ENCODE measurements at places on chromosomes 1 and 21.

DNA sequence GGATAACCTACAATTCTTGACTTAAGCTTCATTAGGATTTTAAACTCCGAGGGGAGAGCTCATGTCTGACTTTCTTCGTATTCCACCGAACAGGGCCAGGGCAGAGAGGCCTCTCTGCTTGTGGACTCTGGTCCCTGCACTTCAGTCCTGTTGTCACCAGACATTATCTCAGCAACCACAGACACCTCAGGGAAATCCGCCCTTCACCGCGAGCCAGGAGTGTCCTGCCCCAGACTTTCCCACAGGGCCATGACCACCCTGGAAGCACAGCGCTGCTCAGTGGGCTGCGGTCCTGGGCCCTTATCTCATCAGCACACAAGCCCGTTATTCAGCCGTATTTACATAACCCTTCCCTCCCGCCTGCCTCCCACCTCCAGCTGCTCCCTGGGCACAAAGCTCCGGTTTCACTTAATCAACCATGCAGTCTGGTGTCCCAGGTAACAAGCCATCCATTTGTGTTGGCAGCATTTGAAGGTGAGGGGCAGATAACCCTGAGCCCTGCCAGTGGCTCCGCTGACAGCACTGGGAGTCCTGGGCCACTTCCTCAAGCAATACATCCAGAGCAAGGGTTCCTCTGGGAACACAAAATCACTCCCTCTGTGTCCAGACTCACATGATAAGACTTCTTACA is 122.8 kb upstream of the RAB4A start:
- no peak for DNase-seq

DNA sequence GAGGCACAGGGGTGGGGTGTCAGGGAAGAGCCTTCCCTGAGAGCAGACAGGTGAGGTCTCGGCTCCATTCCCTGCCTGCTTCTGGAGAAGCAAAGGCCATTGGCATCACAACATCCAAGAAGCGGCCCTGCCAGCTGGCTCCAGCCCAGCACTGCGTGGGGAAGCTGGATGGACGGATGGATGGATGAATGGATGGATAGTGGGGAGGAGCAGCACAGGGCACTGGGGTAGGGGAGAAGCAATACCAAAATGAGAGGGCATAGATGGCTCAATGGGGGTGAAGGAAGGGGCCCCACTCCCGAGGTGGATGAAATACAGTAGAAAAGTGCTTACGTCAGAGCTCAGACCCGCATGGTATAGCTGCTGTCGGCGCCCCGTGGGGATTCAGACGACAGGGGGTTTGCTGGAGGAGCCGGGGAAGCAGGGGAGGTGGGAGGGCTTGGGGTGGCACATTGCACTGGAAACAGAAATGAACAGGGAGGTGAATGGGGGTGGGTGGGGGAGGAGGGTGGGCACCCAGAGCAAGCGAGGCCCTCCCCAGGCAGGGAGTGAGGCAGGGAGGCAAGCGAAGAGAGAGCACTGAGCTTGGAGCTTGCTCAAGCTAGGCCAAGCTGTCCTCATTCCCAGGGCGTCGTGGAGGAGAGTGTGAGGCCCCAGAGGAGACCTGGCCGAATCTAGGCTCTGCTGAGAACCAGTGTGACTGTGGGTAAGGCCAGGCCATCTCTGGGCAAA is 9.5 kb upstream of the GOLT1A start:
- no peak for DNase-seq

DNA sequence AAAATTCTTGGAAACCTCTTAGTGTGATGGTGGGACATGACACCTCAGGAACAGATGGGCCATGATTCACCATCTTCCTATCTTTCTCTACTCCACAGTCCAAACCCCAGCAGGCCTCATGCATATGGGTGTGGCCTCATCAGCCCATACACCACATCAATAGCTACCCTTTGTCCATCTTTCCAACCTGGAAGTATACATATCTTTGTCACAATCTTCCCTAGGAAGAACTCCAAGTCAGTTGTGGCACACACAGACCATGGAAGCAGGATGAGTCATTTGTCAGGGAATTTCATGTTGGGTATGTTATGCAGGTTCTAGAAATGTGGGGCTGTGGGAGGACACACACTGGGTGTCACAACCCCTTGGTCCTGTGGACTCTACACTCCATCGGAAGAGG is 30.5 kb upstream of the CLCA4 start:
- no peak for DNase-seq

GRCh38 chr1:26768755-26769154 is 19.0 kb upstream of the PIGV start:
- no peak for DNase-seq

GRCh38 chr1:12600880-12601633 is 17.0 kb downstream of the DHRS3 start:
- DNase-seq: no peak

DNA sequence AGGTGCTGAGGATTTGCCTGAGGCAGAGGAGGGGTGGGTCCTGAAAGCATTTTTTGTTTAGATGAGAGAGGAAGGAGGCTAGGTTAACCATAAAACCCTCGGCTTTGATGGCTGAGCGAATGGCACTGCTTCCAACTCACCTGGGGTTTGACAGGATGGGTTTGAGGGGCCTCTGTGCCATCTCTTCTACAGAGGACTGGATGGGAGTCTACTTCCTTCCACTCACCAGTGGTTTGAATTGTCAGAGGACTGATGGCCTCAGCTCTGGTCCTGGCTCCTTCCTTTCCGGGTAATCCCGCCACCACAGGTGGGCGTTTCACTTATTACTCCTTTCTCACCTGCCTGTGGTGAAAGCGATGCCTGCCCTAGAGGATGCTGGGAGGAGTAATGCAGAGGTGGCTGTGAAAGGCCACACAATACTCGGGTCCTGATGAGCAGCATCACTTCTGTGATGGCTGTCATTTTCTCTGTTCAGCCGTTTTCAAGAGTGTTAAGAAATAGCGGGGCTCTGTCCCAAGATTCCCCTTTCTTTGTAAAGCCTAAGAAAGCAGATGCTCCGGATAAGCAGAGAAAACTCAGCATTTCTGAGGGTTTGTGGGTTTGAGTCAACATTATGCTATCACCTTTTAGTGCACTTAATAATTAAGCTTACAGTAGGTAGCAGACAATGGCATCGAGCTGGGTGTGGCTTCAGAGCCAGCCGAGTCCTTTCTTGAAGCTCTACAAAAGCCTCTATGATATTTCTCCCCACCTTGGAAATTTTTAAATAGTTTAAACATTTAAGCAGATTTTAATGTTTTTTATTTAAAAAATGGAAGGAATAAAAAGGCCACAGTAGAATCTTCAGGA is 220.7 kb downstream of the HLX start:
- DNase-seq: no peak

- DNase-seq: no peak
Measured at GRCh38 chr1:114081437-114082303, 72.0 kb downstream of the SYT6 start.

DNA sequence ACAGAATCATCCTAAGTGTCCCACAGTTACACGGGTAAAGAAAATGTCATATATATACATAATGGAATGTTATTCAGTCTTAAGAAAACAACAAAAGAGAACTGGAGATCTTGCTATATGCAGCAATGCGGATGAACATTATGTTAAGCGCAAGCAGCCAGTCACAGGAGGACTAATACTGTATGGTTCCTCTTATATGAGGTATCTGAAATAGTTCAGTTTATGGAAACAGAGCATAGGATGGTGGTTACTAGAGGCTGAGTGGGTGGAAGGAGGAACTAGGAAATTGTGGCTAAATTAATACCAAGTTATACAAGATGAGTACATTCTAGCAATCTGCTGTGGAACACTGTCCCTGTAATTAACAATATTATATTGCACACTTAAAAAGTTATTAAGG is 834.3 kb downstream of the KCNT2 start:
- no peak for DNase-seq

- no peak for DNase-seq
Measured at GRCh38 chr1:7847599-7847998, 5.3 kb downstream of the UTS2 start.

DNA sequence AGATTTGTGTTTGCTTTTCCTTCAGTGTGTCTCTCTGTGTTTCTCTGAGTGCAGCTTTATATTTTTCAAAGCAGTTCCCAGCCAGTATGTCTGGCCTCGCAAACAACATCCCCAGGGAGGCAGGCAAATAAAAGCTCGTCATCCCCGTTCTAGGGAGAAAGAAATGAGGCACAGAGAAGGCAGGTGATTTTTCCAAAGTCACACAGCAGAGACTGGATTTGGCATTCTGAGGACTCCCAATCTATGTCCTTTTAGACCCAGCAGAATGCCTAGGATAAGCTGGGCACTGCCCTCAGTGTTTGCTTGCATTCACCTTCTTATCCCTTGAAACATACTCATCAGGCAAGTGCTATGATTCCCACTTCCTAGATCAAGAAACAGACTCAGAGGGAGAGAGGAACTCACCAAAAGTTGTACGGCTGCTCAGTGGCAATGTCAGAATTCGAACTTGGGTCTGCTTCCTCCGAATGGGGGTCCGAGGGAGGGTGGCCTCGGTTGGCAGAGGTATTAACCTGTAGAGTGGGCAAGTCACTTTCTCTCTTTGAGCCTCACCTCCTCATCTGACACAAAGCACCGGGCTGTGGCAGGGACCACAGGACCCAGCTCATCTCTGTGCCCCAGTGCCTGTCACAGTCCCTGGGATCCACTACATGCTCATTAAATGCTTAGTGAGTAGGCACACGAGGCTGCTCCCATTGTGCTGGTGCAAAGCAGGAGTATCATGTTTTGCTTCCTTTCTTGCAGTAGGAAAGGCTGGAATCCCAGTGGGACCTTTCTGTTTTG is 4.2 kb downstream of the RAP1GAP start:
- no peak for DNase-seq

- DNase-seq: no peak
Measured at GRCh38 chr1:89995598-89996449, 914 bp downstream of the ZNF326 start.

GRCh38 chr1:202974856-202975255 is 7.8 kb upstream of the CYB5R1 start:
- DNase-seq: no peak

DNA sequence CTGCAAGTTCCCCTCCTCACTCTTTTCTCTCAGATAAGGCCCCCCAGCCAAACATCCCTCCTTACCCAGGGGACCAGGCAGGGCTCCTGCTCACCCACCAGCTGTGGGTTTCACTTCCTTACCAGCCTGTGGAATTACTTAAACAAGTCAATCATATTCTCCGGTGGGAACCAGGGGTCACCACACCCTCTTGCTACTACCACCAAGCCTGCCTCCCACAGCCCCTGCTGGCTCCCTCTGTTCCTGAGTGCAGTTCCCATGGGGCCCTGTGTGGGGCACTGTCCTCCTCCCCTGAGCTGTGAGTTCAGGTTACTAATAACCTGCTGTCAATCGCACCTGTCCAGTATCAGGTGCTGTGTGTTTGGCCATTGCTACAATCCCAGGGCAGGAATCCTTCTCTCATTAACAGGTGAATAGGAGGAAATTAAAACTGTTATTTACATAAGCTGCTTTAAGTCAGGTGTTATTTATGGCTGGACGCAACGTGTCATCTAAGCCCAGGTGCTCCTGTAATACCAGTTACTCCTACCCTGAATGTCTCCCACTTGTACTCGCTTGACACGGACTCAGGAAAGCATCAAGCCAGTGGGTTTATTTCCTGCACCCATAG is 53.1 kb upstream of the LBR start:
- no peak for DNase-seq

DNA sequence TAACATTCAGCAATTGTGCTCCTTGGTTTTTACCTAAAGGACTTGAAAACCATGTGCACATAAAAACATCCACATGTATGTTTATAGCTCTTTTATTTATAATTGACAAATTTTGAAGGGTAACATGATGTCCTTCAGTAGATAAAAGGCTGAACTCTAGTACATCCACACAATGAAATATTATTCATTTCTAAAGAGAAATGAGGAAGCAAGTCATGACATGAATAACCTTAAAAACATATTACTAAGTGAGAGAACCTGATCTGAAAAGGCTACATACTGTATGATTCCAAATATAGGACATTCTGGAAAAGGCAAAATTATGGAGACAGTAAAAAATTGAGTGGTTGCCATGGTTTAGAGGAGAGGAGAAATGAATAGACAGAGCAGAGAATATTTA is 50.3 kb downstream of the DRAM2 start:
- no peak for DNase-seq

- no peak for DNase-seq
Measured at GRCh38 chr1:109488201-109488600, 4.5 kb downstream of the ATXN7L2 start.

DNA sequence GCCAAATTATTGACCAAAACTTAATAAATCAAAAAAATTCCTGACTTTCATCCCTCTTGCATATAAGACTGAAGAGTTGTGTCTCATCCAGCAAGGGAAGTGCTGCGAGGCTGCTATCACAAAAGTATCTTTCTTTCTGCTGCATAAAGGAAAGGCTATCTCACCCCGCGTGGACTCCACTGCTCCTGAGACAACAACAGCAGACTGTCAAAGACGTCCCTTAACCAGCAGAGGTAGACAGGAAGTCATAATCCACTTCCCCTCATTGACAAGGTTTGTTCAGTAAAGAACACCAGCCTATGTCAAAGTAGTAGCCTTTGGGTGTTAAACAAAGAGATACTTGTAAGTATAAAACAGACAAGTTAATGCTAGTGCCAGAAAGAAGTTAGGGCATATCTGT is 29.4 kb downstream of the VPS26C start:
- no peak for DNase-seq

DNA sequence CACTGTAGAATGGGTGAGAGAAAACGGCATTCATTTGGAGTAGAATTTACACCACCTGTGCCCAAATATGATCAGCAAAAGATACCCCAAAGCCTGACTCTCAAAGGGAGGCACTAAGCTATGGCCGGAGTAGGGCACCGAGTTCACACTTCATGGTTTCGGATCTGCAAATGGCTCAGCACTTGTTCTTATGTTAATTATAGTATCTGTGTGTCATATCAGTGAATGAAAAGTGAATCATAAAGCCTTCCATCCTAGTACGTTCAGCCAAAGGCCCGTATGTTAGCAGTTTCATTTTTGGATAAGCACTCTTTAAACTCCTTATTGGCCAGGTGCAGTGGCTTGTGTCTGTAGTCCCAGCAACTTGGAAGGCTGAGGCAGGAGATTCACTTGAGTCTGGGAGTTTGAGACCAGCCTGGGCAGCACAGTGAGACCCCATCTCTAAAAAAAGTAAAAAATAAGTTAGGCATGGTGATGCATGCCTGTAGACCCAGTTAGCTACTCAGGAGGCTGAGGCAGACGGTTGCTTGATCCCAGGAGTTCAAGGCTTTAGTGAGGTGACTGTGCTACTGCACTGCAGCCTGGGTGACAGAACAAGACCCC is 4.9 kb upstream of the CORT start:
- DNase-seq: no peak

GRCh38 chr1:4830707-4831106 is 176.3 kb downstream of the AJAP1 start:
- DNase-seq: no peak

DNA sequence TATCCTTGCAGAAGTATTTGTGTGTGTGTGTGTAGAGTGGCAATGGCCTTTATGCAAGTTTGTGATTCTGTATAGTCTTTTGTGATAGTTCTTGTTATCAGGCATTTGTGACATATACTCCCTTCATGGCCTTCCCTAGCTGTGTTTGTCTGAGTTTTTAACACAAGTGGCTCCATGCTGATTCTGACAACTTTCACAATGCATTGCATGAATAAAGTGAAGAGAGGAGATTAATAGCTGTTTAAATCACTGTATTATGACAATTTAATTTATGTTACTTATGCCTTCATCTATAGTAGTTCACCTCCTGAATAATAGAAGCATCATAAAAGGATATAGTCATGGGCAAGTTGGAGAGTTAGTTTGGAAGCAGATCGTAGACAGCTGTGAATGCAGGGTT is 17.2 kb upstream of the MCOLN3 start:
- DNase-seq: no peak

GRCh38 chr21:32131960-32132359 is 146.9 kb downstream of the MIS18A start:
- no peak for DNase-seq

Measured in stimulated activated CD4-positive, alpha-beta T cell treated with anti-CD3 and anti-CD28 coated beads, Interleukin-1b, Interleukin-23, amount 100 ng/mL, for 24 hours (primary cell).